ENCODE measurements at places on chromosomes 4 and X.

GRCh38 chrX:134634691-134635090, 23.6 kb downstream of the PLAC1 start:
- no peak for DNase-seq

- DNase-seq = no peak
These were observed 77.4 kb upstream of the BMPR1B start for GRCh38 chr4:94680176-94680862.

DNA sequence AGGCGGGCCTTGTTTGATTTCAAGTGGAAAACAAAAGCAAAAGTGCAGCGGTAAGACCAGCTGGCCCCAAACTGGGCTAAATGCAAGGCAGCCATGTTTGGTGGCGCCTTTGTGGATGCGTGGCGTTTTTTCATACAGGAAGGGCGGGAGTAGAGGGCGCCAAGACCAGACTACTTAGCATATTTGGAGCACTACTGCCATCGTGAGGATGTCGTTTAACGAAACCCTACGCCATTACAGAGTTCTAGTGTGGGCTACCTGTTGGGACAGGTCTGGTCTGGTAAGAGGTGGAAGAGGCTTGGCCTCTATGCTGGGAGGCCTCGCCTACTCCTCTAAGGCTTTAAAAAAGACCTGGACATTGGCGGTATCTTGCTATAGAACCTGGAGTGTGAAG, 230.7 kb upstream of the STK26 start:
- DNase-seq = peak; percentile 72

DNA sequence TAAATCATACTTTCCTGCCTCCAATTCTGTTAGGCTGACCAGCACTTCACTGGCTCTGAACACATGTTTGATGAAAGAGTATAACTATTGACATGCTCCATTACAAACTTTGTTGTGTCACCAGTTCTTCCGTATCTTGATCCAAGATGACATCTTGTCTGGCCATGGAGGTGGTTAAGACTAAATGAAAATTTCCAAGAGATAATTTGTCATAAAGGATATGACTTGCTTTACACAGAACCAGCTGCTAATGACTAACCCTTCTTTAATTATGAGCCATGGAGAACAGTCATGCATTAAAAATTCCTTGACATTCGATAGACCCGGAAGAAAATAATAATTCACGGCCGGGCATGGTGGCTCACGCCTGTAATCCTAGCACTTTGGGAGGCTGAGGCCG, 17.7 kb upstream of the N4BP2 start:
- DNase-seq = no peak

GRCh38 chr4:22661443-22661842, 31.3 kb upstream of the GBA3 start:
- DNase-seq = no peak

DNA sequence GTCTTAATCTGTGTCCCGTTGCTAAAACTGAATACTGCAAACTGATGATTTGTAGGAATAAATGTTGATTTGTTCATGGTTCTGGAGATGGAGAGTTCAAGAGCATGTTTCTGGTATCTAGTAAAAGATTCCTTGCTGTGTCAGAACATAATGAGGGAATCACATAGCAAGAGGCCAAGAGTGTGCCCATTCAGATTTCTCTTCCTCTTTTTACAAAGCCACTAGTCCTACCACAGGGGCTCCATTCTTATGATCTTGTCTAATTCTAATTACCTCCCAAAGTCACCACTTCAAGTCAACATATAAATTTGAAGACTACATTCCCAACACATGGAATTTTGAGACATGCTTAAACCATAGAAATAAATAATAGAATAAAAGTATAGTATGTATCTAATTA, 608.8 kb upstream of the EPHA5 start:
- no peak for DNase-seq

GRCh38 chrX:1686642-1687041, 71.8 kb downstream of the ASMT start:
- no peak for DNase-seq

GRCh38 chr4:171880136-171880535, 66.9 kb downstream of the GALNTL6 start:
- DNase-seq = no peak

DNA sequence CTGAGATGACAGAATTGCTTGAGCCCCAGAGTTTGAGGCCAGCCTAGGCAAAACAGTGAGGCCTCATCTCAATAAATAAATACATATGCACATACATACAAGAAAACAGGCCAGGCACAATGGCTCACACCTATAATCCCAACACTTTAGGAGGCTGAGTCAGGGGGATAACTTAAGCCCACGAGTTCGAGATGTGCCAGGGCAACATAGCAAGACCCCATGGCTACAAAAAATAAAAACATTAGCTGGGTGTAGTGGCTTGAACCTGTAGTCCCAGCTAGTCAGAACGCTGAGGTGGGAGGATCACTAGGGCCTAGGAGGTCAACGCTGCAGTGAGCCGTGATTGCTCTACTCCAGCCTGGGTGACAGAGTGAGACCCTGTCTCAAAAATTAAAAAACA, 51.6 kb upstream of the NEUROG2 start:
- DNase-seq = no peak

GRCh38 chr4:73714647-73715046, 25.7 kb upstream of the CXCL8 start:
- DNase-seq = no peak

DNA sequence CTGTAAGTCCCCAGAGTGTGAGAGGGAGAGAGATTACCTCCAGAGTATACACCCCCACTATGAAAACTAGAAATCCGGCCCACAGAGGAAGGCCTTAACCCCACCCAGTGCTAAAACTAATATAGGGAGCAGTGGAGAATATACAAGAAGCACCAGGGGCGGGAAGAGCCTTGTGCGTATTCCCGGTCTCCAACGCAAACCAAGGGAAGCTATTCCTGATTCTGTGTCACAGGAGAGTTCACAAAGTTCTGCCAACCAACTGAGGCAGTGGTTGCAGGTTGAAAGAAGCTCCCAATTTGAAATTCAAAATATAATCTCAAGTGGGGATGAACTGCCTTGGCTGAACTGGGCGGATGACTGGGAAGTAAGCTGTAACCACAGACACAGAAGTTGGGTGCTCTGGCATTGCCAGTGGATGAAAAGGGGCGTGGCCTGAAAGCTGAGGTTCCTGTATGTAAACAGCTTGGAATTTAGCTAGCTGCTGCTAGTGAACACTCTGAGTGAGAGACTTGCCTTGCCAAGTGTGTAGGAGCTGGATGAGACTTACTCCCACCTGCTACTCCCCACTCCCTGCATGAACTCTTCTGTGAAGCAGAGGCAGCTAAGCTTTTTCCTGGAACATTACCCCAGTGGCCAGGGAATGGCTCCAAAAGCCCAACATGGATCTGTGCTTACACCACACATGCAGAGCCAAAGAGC, 32.7 kb downstream of the ELF2 start:
- DNase-seq = no peak

- DNase-seq = no peak
These were observed 17.8 kb upstream of the HGFAC start for GRCh38 chr4:3423952-3424351.

DNA sequence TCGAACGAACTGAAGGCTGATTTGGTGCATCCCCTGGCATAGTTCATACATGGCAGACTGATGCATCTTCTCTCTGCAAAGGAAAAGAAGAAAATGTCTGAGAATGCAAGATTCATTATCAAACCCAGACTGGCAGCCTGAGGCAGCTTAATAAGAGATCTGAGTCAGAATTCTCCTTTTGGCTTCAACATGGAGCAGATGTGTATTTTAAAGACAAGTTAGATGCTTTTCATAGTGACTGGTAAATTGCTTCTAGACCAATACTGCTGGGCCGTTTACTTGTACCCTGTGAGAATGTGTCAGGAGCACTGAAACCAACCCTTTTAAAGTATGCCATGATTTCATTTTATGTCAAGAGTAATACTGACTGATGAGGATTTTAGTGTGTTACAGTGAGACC, 322.0 kb downstream of the NR3C2 start:
- no peak for DNase-seq

- no peak for DNase-seq
These were observed 69.3 kb upstream of the LDB2 start for GRCh38 chr4:16967722-16968121.

GRCh38 chrX:115940348-115940747, 230.2 kb upstream of the AGTR2 start:
- no peak for DNase-seq

- DNase-seq = no peak
These were observed 6.5 kb downstream of the FATE1 start for GRCh38 chrX:151722241-151722846.

- no peak for DNase-seq
These were observed 77.8 kb upstream of the NFKB1 start for GRCh38 chr4:102423375-102423774.

- no peak for DNase-seq
These were observed 41.6 kb upstream of the ACSL4 start for GRCh38 chrX:109774706-109775105.

GRCh38 chrX:133414406-133415275, 648 bp downstream of the GPC4 start:
- no peak for DNase-seq

DNA sequence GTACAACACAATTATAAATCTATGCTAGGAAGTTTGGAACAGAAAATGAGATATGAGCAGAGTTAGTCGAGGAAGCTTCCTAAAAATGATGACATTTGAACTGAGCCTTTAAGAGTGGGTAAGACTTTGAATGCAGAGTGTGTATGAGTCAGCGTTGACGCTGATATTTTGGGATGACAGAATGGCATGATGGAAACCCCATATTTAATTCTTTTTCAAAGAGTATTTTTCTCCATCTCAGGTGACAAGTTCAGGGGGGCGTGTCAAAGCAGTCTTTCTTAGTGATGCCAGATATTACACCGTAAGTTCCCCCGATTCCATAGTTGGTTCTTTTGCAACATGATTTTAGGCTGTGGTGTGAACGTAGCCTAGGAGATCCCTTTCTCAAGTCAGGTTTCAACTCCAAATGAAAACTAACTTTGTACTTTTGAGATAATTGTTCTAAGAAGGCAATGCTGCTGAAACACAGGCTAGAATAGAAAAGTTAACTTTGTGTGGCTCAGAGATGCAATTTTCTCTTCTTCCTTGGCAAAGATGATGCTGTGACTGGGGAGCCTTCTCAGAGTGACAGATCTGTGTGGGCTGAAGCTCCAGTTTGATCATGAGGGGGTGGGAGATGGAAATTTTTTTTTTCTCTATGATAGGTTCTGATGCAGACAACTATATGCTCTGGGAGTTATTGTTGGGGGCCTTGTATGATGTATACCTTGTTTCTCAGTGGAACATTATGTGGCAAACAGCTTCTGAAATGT, 59.2 kb downstream of the GLUD2 start:
- no peak for DNase-seq

DNA sequence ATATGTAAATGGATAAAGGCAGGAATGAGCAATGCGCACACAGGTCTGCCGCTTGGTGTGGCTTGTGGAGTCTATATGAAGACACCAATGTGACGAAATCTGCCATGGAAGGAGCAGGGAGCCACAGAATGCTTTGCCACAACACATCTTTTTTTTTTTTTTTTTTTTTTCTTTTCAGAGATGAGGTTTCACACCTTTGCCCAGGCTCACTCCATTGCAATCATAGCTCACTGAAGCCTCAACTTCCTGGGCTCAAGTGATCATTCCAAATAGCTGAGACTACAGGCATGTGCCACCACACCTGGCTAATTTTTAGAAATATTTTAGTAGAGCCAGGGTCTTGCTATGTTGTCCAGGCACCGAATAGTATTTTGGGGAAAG, 17.4 kb upstream of the SLC34A2 start:
- DNase-seq = no peak

DNA sequence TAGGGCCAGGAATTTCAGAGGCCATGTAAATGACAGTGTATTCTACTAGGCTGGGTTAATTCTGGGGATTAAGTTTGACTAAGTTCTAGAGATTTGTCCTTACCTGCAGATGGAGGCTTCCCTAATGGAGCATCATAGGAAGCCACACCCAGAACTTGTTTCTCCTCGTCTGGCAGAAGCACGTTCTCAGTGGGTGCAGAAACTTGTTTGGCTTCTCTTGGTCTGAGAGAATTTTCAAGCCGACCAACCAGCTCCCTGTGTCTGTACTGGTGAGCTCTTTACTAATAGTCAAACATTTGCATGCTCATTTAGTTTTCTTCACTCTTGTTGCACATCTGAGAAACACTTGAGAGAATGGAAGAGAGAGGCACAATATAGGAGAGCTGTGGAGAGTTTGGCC, 907 bp upstream of the ATP10D start:
- no peak for DNase-seq

GRCh38 chrX:46627062-46627461, 53.5 kb downstream of the CHST7 start:
- no peak for DNase-seq

Data from NCI-H1092 treated with DMSO at 0.1 percent for 48 hours (cell line).